ENCODE measurements at places on chromosomes 12 and 14. TPM values are rescaled to one million over a fixed set of nuclear protein-coding genes. Genes with fewer than 3 reads are reported as not detected.
A peak's percentile ranks its signal among the peaks of the same experiment; 100 is the strongest.

- DNase-seq, result no peak
These were observed 43.2 kb upstream of the BCL11B start for GRCh38 chr14:99315197-99315596.

- no peak for DNase-seq
These were observed 92.6 kb upstream of the ATP2B1 start for GRCh38 chr12:89801284-89801683.

DNA sequence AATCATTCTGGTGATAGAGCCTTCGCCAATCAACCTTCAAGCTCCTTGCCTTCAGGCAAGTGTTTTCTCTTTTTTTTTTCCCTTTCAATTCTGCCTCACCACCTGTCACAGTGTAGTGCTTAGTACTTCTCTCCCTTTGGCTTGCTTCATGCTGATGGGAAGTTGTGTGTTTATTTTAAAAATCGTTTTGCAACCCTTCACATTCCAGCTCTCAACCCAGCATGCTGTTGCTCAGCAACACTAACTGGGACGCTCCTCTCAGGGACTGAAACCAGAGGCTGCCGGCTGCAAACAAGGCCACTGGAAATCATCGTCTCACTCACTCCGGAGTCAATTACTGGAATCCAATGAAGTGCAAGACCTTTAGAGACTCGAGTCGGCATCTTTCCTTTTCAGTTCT, 342.7 kb downstream of the PRKD1 start:
- peak; percentile 21 for DNase-seq

DNA sequence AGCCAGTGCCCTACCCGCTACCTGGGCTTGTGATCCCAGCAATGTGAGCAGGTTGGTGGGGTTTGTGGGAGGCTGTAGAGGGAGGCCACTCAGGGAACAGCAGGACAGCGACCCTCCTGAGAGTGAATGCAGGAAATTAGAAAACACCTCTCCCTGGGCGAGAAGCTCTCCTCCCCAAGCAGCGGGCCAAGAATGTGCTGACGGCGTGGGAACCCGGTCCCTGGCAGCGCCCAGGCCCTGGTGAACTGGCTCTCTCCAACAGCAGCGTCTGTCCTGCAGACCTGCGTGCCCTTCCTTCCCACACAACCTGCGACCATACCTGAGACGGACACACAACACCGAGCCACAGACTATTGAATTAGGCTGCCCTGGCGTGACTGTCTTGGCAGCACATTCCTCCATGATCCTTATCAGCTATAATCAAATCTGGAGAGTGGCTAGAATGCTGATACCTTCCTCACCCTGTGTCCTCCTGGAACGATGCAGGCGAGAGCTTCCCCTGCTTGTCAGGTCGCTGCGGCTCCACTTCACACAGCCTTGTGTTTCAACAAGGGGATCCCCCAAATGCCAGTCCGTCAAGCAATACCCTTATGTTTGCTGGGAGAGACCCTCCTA, 114.8 kb upstream of the GSC start:
- no peak for DNase-seq

DNA sequence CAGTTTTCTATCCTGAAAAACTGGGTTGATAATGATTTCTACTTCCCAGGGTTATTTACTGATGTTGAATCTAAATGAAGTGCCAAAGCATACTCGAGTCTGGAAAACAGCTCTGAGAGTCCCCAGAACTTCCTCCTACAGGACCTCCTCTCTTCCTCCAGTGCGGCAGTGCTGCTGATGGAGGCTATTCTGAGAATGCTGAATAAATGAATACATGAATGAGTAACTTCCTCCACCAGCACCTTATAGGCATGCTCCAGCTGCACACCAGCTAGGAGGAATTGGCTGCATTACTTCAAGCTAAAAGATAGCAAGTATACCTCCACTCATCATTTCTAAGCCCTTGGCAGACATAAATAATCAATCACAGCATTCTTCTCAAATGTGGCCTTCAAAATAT, 448.8 kb upstream of the CCDC196 start:
- no peak for DNase-seq

DNA sequence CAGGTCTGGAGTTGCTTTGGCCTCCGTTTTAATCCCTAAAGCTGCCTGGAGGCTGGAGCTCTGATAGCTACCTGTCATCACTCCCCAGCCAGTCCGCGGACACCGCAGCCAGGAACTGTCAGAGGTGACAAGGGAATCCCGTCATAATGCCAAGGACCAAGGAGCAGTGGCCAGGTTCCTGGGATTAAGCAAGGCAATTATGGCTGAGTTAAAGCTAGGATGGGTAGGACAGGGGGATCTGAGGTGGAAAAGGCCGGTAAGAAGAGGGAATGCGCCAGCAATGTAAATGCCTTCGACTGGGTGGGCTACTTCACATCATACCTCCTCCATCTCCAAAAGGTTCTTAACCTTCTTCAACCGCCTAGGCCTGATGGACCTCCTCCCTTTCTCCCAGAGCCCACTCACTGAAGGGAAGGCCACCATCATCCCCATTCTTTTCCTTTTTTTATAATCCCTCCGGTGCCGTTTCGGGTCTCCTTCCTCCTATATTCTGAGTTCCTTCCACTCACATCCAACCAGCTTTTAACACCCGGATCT, 1.9 kb downstream of the PPP1R3E start:
- peak; percentile 66 for DNase-seq

SP7 gene
- not detected for polyA plus RNA-seq

RNASE2 gene
- 4.5 TPM for polyA plus RNA-seq

GPR68 gene
- 0.08 TPM for polyA plus RNA-seq

NKX2-1 gene
- polyA plus RNA-seq, result not detected

KCNC2 gene
- polyA plus RNA-seq, result not detected

CLEC4C gene
- polyA plus RNA-seq, result not detected
